ENCODE measurements at places on chromosomes 7 and 10.

DNA sequence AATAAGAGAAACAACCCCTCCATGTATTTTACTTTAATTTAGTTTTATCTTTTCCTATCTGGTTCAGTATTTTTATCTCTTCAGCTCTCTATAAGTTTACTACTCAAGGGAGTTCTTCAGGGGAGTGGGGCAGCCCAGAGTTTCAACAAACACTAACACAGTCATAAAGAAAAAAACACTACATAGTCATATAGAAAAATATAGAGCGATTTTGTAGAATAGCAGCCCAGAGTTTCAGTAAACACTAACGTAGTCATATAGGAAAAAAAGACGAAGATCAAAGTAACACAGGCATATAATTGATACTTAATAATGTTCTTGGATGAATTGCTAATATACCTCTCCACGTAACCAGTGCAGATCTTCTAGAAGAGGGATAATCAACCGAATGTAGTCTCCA, 54.7 kb downstream of the PON1 start:
- DNase-seq, result no peak

DNA sequence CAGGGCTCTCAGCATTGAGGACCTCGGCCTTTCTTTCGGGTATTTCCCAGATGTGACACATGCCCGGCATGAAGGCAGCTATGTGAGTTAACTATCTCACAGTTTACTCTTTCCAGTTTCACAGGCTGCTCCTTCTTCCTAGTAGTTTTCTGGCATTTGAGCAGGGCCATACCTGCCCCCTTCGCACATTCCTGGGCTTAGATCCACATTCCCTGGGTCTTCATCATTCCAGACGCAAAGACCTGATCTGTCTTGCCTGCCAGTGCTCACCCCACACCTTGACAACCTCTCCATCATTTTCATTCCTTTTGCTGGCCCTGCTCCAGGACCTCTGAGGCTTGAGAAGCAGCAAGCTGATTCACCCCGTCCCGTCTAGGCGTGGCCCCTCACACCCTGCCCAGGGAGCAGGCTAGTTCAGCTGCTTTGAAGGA, 227.5 kb downstream of the WDR11 start:
- no peak for DNase-seq

DNA sequence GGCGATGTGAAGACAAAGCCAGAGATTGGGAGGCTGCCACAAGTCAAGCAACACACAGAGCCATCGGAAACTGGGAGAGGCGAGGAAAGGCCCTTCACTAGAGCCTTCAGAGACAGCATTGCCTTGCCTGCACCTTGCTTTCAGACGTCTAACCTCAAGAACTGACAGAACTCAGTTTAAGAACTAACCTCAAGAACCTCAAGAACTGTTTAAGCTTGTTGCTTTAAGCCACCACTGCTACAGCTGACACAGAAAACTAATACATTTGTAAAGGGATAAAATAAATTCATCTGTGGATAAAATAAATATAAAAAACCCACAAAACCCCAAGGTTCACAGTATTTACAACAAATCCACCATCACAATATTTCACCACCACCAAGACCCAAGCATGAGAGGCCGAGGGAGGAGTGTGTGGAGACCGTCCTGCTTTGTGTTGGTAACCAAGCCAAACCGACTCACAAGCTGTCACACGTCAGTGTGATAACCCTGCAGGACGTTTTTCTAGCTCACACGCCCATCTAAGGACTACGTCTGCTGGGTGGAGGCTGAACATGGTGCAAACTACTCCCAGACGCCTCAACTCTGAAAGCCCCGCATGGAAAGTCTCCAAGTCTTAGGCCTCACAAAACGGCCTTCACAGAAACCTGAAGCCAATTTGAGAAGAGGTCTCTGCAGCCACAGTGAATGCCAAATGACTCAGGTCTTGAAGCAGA, 116.8 kb downstream of the ABLIM1 start:
- no peak for DNase-seq

GRCh38 chr7:108181073-108181985, 51.2 kb upstream of the LAMB4 start:
- peak; percentile 72 for DNase-seq

- DNase-seq, result no peak
These were observed 1.7 kb upstream of the EMX2 start for GRCh38 chr10:117540640-117541404.

DNA sequence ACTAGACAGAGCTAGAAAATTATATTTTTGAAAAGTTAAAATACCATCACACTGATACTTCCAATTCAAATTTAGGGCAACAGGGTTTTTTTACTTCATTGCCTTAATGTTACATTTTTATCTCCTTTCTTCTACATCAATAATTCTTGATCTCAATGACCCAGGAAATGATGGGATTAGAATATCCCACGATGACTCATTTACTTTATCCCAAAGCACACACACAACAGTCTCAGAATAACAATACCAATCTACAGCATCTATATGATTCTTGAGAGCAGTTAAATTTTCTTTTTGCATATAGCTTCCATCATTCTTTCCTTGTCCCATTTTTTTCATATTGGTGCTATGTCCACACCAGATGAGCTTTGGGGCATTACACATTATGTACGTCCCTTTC, 98.4 kb upstream of the EEPD1 start:
- no peak for DNase-seq

- no peak for DNase-seq
These were observed 141.5 kb downstream of the ADCY1 start for GRCh38 chr7:45715471-45716352.

DNA sequence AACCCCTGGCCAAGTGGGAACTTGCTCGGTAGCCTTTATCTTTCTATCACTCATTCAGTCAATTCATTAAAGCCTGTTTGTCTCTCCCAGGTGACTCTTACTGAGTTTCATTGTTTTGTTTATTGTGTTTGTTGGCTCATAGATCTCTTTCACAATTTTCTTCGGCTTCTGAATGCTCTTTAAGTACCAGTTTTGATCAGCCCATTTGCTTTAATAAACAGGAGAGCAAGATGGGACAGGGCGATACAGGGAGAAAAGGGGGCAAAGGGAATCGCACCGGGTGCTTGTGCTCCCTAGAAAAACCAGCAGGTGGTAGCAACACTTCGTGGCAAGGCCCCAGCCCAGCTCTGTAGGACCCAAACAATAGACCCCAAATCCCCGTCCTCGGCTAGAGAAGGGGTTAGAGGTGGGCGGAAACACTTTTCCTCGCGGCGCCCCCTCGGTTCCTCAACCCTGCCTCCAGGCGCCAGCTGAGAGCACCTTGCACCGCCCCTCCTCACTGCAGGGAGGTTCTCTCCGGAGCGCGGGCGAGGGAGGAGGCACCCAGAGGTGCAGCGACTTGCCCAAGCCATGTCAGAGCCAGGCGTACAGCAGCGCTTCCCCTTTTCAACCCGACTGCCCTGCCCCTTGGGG, 1.0 kb upstream of the EPHB6 start:
- DNase-seq, result peak; percentile 78

DNA sequence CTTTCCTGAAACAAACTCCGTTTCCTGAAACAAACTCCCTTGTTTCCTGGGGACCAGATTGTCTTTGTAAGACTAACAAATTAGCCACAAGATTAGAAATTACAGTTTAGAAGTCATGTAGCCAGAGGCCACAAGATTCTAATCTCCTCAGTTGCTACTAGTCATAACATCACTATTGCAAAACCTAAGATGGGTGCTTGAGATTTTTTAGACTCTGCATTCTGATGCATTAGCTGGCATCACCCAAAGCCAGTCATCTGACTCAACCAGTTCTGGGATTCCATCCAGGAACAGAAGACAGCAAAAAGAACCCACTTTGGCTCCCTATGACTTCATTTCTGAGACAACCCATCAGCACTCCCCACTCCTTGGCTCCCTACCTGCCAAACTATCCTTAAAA, 367.9 kb upstream of the MBL2 start:
- DNase-seq, result peak; percentile 25

- DNase-seq, result no peak
These were observed 217.6 kb upstream of the SEMA3E start for GRCh38 chr7:83866582-83866981.

DNA sequence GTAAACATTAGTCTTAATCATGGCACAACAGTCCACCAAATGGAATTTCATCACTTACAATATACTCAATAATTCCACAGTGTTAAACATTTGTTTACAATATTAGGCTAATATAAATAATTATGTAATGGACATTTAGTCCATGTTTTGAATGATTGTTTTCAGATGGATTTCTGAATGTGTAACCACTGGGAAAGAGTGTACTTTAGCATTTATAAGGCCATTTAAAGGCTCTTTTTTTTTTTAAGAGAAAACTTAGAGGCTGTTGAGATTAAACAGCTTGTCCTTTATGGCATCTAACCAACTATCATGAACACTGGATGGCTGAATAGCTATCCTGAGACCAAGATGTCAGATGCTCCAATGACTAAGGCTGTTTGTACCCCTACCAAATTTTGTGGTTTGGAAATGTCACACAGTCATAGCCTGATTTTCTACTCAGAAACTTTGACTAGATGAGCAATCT, 248.3 kb upstream of the GLI3 start:
- DNase-seq, result no peak

DNA sequence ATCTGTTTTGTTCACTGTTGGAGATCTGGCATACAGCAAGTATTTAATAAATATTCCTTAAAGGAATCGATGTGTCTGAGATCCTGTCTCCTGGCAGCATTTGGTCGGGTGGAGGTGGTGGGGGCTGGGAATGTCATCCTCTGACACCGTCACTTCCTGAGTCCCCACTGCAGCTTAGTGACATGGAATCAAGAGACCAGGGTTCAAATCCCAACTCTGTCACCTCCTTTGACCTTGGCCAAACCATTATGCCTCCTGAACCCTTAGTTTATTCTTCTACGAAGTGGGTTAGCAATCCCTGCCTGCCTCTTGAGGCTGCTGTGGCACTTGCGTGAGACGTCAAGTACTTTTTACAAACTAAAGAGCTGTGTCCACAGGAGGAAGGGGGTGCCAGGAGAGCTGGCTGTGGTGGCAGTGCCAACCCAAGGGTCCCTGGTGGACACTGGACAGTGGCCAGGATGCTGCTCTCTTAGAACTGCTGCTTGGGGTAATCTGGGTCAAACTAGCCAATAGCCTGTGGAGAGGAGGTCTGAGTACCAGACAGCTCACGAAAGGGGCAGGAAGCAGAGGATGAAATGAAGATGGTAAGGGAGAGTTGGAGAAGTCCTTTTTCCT, 8.0 kb upstream of the ZMIZ1 start:
- DNase-seq, result no peak

DNA sequence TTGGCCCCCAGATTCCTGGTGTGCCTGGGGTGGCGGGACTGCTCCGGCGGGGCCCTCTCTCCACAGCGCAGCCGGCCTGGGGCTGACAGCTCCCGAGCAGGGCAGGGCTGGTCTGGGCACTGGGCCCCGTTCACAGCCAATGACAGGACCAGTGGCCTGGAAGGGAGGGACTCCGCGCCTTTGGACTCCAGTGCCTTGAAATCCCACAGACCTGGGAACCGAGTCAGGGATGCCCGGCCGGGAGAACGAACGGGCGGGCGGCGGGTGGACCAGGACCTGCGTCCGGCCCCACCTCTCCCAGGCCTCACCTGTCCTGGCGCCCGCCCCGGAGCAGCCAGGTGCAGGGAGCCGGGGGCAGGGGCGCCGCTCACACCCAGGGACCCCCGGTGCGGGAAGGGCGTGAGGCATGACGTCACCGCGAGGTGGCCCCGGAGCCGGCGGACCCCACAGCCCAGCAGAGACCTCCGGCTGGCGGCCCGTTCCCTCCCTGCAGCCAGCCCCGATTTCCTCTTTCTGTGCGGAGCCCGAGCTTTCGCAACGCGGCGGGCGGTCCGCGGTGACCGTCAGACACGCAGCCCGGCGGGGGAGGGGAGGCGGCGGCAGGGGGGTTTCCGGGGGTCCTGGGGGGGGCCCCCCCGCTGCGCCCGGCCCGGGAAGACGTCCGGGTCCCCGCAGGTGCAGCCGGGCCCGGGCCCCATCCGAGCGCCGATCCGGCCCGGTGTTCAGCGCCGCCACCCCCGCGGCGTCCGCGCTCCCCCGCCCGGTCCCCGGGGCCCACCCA, 743 bp downstream of the ADAP1 start:
- DNase-seq, result no peak

DNA sequence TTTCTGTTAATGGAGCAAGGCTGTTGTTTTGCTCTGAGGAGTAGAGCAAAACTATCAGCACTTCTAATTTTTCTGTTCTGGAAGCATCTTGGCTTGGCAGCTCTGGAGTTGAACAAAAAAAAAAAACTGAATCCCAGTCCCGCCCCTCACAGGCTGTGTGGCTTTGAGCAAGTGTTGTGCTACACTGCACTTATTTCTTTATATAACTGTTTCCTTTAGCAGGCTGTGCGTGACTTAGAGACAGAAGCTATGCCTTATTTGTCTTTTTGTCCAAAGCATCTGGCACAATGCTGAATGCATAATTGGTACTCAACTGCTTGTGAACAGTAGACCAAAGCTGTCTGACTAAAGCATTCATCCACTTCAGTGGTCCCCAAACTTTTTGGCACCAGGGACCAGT, 96.1 kb downstream of the AMPH start:
- no peak for DNase-seq

DNA sequence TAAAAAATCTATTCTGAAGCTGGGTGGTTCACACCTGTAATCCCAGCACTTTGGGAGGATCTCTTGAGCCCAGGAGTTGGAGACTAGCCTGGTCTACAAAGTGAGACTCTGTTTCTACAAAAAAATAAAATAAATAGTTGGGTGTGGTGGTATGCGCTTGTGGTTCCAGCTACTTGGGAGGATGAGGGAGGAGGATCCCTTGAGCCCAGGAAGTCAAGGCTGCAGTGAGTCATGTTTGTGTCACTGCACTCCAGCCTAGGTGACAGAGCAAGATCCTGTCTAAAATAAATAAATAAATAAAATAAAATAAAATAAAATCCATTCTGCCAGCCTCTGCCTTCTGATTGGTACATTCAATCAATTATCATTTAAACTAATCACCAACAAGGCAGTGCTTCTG, 17.5 kb downstream of the ZNF33A start:
- no peak for DNase-seq

- DNase-seq, result no peak
These were observed 543.6 kb upstream of the GALNT17 start for GRCh38 chr7:70588191-70588921.

DNA sequence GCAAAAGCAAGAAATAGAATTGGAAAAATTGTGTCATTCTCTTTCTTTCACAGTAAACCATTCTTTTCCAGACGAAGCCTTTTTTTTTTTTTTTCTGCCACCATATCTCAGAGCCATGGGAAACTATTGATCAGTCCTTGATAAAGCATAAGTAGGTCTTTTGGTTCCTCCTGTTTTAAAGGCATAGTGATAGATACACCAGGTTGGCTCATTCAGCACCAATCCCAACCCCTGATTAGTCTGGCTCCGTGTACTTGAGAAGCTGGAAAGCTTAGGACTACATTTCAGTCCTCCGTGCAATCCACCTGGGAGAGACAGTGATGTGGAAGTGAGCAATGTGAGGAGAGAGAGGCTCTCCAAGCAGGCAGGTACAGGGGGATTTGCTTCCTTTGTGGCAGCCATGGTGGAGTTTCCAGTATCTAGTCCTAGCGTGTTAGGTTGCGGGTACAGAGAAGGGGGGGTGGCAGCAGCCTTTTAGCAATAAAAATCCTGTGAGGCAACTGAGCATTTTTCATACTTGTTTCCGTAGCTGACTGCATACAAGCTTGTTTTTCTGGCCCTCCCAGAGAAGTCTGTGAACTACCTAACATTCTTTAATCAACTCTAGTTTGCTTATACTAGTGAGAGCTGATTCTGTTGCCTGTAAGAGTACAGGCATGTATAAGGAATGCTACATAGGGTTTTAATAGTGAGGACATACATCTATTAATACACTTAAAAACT, 127.4 kb upstream of the CTTNBP2 start:
- DNase-seq, result no peak

GRCh38 chr10:132390170-132390920, 6.7 kb upstream of the PWWP2B start:
- DNase-seq, result no peak
